Left forelimb (tissue), 1 donor: ENCODE measurements at places on chromosomes 1 and 21.

DNA sequence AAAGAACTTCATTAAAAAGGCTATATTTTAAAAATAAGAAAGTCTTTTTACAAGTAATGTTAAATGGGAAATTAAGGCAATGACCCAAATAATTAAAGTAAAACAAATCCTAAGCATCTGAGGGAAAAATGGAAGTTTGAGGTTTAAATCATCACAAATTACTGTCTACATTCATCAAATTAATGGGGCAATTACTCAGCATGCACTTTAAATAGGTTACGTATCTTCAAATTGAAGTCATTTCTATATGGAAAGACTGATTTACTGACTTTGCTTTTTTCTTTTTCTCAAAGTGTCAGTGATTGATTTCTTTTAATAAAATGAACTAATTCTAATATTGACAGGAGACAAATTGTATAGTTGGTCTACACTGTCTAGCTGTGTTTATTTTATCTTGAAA, 1452.3 kb downstream of the NCAM2 start:
- DNase-seq = no peak

- no peak for DNase-seq
These were observed 523.9 kb downstream of the LMO4 start for GRCh38 chr1:87852410-87853161.

DNA sequence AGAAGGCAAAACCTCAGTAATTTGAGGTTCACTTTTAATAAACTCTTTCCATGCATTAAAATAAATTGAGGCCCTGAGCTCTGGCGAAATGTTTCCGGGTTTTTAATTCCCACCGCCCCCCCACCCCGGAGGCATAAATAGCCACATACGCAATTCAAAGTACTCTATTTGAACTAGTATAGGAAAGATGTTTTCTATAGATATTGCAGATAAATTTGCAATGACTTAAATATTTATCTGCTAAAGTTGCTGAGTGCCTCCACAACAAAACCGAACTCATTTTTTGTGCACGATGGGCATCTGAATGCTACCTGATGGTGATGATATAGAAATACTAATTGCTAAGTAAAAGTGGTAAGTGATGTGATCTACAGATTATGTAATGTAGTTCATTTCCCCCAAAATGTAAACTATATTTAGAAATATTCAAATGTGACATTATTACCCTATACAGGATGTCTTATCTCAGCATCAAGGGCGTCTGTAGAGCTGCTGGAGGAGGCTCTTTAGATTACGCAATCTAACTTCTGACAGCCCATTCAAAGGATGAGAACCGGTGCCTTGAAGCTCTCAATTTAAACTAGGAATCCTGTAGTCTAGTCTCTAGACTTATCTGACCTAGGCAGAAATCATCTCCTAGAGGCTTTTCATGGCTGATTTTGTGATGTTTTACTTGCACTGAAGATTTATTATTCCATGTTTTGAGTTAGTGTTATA, 8.5 kb downstream of the IRF2BP2 start:
- no peak for DNase-seq

- DNase-seq = no peak
These were observed 125.5 kb downstream of the PTPN14 start for GRCh38 chr1:214425716-214426425.

- no peak for DNase-seq
These were observed 235.1 kb upstream of the RUNX1 start for GRCh38 chr21:35284199-35284598.

DNA sequence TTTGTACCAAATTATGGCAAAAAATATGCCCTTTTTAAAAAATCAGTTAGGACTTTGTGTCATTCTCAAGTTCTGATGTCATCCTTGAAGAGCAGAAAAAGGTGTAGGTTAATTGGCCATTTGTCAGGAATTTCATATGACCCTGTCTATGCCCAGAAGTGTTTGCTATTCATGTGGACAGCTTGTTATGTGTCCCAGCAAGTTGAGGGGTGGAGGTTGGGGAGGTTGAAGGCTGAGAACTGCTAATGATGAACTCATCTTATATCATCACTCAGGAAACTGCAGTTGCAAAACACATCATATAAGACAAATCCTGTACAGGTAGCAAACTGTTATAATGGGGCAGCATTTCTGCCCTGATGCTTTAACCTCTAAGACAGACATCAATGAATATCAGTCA, 106.5 kb downstream of the PHTF1 start:
- DNase-seq = no peak

DNA sequence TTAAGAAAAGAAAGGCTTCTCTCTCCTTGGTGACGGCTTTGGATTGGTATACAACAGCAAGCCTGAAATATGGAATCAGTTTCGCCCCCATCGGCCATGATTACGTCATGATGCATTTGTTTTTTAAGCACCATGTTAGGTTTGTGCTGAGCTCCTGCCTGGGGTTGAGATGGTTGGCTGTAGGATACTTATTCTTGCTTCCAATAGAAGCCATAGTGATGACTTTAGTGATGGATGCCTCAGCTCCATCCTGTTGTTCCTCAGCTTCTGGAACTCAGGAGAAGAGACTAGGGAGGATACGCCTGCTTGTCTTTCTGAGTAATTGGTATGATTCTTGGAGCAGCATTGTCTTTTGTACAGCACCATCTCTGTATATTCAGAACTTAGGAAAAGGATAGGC, 14.7 kb downstream of the XCL1 start:
- DNase-seq = no peak
